ENCODE measurements at places on chromosomes 1 and 21. TPM values are rescaled to one million over a fixed set of nuclear protein-coding genes. Genes with fewer than 3 reads are reported as not detected.

The RCSD1 gene
- total RNA-seq: 65.6 TPM

The SLC44A5 gene
- 0.07 TPM for total RNA-seq

GRCh38 chr1:167555971-167556714 lies 2.6 kb upstream of the CREG1 start:
- DNase-seq: peak; percentile 76

- no peak for DNase-seq
These were observed 141.1 kb upstream of the RUNX1 start for GRCh38 chr21:35190201-35190701.

DNA sequence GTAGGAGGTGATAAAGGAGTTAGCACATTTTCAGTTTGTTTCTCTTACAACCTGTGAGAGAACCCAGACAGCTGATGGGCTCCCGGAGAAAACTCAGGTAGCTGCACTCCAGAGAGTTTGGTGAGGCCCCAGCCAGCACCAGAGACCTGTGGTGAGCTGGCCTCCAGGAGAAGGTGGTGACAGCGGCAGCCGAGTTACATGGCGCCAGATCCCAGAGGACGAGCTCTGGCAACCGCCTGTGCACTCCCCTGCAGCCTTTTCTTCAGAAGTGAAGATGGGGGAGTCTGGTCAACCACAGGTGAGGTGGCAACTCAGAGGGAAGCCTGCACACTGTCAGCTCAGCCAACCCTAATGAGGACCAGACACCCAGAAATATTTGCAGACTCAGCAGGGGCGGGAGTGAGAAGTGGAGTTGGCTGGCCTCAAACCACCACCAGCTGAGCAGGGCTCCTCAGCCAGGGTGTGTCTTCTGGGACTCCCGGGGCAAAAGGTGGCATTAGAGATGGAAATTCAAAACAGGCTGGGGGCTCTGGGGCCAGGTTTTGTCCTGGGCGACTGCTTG lies 209.7 kb downstream of the SETD4 start:
- no peak for DNase-seq

The RYR2 gene
- total RNA-seq: not detected

- peak; percentile 61 for DNase-seq
These were observed 974.8 kb downstream of the ADGRL2 start for GRCh38 chr1:82775406-82776000.

GRCh38 chr1:114135786-114136185 lies 17.9 kb downstream of the SYT6 start:
- DNase-seq: no peak

DNA sequence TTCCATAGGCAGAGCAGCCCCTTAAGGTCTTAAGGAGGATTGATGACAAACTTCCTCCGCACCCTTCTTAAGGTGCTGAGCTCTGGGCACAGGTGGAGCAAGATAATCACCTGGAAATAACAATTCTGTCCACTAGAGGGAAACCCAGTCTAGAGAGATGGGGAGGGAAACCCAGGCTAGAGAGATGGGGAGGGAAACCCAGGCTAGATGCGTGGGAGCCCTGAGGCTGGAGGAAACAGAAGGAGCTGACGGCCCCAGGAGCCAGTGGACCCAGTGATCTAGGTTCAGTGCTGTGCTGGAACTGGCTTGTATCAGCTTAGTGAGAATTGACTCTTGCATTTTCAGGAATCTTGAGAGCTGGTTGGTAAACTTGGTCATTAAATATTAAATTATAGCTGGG lies 17.8 kb upstream of the MYCL start:
- peak; percentile 34 for DNase-seq

The TTLL7 gene
- 2.3 TPM for total RNA-seq

The CACNA1S gene
- total RNA-seq: not detected

GRCh38 chr1:67753776-67754525 lies 69.0 kb downstream of the GADD45A start:
- no peak for DNase-seq

GRCh38 chr1:86750530-86750929 lies 46.2 kb downstream of the SH3GLB1 start:
- no peak for DNase-seq

The HMCN1 gene
- total RNA-seq: not detected

The ZNF684 gene
- total RNA-seq: 13.3 TPM

The FCN3 gene
- not detected for total RNA-seq

The OR2T2 gene
- not detected for total RNA-seq

DNA sequence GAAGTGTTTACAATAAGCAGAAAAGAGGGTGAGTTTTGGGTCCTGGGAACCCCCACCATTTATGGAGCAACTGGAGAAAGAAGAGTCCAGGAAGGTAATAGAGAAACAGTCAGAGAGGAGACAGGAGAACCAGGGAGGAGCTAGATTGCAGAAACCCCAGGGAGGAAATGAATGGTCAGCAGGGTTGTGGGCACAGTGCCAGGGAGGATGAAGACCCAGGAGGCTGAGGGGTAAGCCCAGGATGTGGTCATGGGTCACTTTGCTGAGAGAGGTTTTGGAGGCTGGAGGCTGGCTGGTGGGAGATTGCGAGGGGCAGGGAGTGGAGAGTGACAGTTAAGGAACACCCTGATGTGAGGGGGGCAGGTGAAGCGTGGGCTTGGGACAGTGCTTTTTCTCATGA lies 169.9 kb upstream of the CSF3R start:
- no peak for DNase-seq

- no peak for DNase-seq
These were observed 126.6 kb upstream of the PLPPR4 start for GRCh38 chr1:99137554-99138206.

The LHX8 gene
- not detected for total RNA-seq

GRCh38 chr1:226638001-226638601 lies 89.5 kb downstream of the STUM start:
- no peak for DNase-seq

DNA sequence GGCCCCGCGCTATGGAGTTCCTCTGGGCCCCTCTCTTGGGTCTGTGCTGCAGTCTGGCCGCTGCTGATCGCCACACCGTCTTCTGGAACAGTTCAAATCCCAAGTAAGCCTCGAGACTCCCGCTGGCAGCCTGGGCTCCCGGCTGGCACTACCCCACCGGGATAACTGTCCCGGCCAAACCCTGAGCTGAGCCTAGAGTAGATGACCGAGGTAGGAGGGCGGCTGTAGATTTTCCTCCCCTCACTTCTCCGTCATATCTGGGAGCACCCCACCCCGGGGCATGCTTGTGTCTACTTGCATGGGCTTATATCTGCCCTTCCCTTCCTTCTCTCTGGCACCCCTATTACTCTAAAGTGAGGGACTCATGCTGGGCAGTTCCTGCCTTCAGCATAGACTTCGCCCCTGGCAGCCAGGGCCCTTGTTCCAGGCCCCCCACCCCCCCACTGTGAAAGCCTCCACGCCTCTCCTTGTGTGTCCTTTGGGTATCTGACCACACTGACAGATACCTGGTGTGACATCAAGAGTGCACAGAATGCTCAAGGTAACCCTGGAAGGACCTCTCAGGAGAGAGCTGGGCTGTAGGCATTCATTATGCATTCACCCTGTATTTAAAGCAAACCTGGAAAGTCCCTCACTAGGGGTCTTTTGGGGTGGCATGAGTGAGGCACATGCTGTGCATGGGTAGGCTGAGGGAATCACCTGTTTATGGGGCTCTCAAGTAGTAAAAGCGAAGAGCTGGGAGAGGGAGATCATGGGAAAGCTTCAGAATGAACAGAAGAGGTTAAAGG lies 485 bp downstream of the EFNA1 start:
- DNase-seq: no peak

- DNase-seq: no peak
These were observed 126.9 kb upstream of the GRIK3 start for GRCh38 chr1:37161171-37161570.

DNA sequence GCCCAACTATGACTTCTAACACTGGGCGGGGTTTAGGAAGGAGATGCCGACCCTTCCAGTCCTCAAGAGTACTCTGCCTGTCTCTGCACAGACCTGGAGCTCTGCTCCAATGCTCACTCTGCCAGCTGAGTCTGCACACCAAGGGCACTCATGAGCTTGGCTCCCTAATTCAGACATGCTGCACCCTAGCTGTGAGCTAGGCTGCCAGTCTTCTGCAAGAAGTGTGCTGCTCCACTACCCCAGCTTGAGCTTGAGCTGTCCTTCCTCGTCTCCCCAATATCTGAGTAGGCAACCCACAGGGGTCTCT lies 13.2 kb downstream of the TP53BP2 start:
- peak; percentile 31 for DNase-seq

The CD101 gene
- total RNA-seq: 1.3 TPM

DNA sequence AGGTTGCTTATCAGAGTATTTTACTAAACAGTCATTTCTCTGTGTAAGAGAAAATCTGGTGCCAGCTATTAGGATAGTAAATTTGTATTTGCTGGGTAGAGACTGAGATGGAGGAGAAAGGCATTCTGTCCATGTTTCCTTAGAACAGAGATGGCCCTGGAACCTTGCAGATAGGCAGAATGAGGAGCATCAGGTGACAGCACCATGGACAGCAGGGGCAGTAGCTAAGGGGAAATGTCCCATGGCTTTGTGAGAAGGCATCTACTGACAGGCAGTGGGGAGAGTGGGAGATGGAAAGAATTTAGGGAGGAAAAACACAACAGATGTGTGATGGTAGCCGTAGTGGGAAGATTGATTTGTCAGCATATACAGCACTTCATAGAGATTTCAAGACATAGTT lies 105.0 kb downstream of the PRRX1 start:
- DNase-seq: no peak

The CHI3L1 gene
- total RNA-seq: not detected

DNA sequence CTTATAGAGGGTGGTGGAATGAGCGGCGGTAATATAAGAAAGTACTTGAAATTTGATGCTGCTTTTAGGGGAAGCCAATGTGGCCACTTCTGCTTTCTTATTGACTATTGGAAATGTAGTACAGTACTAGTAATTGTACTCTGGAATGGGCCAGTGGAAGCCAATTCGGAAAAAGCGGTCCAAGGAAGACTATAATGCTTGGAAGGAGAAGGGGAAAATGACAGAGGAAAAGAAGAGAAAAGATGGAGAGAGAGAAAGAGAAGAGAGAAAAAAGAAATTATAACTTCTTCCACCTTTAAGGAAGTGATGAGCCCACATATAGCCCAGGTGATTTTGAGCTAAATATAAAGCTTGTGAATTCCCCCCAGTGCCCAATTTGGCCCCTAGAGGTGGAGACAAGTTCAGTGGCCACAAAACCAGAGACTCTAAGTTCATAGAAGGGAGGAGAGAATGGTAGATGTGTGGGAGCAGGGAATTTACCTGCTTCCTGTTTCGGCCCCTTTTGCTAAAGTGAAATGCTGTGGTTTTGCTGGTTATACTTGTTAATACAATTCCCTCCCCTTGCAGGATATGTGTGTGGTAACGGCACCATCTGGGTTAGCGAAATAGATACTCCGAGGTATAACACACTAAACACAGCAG lies 35.7 kb upstream of the DUSP10 start:
- DNase-seq: peak; percentile 73

- DNase-seq: no peak
These were observed 6.5 kb upstream of the MATN1 start for GRCh38 chr1:30729901-30730300.

GRCh38 chr1:72911656-72912055 lies 629.3 kb upstream of the NEGR1 start:
- DNase-seq: no peak

The KCNQ4 gene
- 0.73 TPM for total RNA-seq

GRCh38 chr1:32924881-32925344 lies 23.7 kb upstream of the TMEM54 start:
- DNase-seq: no peak

The C4BPA gene
- total RNA-seq: not detected

- no peak for DNase-seq
These were observed 118.4 kb downstream of the RHOU start for GRCh38 chr1:228853637-228854036.

- no peak for DNase-seq
These were observed 34.9 kb downstream of the DNAJC11 start for GRCh38 chr1:6666696-6667095.

DNA sequence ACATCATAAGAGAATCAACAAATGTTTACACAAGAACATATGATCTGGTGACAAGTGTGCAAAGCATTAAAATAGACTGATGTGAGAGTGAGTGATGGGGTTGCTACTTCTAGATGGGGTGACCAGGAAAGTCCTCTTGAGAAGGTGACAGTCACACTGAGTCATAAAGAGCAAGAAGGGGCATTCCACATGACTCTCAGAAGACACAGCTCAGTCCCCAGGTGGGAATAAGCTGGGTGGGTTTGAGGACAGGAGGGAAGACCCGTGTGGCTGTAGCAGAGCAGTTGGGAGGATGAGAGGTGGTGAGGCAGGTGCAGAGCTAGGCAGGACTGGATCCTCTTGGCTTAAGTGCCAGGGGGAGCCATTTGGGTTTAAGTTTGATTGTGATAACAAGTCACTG lies 53.1 kb downstream of the TNR start:
- no peak for DNase-seq

DNA sequence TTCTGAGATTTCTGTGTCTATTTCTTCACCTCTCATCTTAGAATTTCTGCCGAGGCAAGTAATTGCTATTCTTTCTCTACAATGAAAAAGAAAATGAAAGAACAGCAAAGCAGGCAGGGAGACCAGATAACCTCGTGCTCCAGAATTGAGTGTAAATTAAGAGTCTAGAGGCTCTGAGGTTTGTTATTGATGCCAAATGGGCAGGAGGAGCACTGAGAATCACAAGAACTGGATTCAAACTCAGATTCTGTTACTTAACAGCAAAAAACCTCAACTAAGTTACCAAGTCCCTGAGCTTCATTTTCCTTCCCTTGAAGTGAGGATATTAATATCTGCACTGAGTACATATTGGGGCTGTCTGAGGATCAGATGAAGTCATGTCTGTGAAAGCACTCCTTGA lies 5.5 kb upstream of the DDR2 start:
- no peak for DNase-seq

DNA sequence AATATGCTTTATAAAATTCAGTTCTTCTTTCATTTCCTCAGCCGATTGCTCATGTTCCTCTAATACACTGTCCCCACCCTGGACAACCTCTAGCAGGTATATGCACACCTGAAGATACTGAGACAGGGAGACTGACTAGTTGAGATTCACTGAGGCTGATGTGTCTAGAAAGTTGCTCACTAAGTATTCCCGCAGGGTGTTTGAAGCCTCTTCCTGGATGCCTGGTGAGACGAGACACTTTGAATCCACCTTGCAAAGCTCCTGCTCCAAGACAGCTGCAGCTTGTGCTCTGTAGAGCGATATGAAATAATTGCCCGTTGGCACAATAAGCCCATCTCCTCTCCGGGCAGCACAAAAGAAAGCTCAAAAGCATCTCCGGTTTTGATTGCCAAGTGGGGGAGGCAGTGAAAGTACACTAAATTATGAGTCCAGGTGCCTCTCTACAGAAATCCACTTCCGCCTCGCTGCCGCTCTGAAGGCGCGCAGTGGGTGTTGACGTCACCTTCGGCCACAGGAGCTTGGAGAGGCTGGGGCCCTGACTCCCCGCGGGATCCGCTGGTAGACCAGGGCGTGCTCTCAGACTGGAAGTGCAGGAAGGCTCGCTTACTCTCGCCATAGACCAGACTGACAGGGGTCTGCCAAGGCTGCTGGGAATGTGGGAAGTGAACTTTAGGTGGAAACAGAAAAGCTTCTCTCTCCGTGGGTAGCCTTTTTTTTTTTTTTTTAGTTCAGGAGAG lies 46.3 kb downstream of the GPA33 start:
- DNase-seq: peak; percentile 81

- no peak for DNase-seq
These were observed 9.3 kb upstream of the RSRP1 start for GRCh38 chr1:25256578-25256965.

The DPH2 gene
- 30.8 TPM for total RNA-seq

The MAP7D1 gene
- 169 TPM for total RNA-seq

- DNase-seq: no peak
These were observed 11.8 kb upstream of the ZFP69B start for GRCh38 chr1:40438391-40439015.

The FCRL1 gene
- total RNA-seq: not detected

Measured in activated naive CD4-positive, alpha-beta T cell treated with anti-CD3 and anti-CD28 coated beads, Interleukin-2, amount 50 U/mL, for 72 hours (primary cell).